ENCODE measurements at places on chromosomes 16 and 17.

GRCh38 chr17:49969795-49970389 is 902 bp downstream of the DLX4 start:
- no peak for DNase-seq

DNA sequence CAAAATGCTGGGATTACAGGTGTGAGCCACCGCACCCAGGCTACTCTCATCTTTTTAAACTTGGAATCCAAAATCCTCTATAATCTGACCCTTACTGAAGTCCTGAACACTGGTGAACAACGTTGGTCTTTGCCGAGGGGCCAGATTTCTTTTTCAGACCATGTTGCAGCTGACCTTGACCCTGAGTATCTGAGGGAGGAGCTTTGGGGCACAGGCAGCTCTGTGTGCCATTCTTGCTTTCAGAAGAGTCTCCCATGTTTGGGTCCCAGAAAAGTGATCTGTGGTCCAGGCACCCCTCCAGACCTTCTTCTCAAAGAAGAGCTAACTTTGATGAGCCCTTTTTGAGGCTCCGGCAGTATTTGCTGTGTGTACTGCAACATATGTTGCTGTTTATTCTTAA is 50.4 kb downstream of the CENPV start:
- no peak for DNase-seq

DNA sequence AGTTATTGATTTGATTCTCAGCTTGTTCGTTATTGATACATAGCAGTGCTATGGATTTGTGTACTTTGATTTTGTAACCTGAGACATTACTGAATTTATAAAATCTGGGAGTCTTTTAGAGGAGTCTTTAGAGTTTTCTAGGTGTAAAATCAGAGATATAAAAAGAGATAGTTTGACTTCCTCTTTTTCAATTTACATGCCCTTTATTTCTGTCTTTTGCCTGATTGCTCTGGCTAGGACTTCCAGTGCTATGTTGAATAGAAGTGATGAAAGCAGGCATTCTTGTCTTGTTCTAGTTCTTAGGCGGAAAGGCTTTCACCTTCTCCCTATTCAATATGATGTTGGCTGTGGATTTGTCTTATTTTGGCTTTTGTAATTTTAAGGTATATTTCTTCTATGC is 106.2 kb downstream of the PHKB start:
- DNase-seq: no peak

- DNase-seq: no peak
These were observed 156.7 kb downstream of the ZNF423 start for GRCh38 chr16:49698931-49699840.

GRCh38 chr17:60618080-60618479 is 18.1 kb downstream of the PPM1D start:
- DNase-seq: no peak

- DNase-seq: no peak
These were observed 16.1 kb downstream of the CEP131 start for GRCh38 chr17:81206657-81207056.

- DNase-seq: no peak
These were observed 301.8 kb upstream of the MAF start for GRCh38 chr16:79902351-79902750.

DNA sequence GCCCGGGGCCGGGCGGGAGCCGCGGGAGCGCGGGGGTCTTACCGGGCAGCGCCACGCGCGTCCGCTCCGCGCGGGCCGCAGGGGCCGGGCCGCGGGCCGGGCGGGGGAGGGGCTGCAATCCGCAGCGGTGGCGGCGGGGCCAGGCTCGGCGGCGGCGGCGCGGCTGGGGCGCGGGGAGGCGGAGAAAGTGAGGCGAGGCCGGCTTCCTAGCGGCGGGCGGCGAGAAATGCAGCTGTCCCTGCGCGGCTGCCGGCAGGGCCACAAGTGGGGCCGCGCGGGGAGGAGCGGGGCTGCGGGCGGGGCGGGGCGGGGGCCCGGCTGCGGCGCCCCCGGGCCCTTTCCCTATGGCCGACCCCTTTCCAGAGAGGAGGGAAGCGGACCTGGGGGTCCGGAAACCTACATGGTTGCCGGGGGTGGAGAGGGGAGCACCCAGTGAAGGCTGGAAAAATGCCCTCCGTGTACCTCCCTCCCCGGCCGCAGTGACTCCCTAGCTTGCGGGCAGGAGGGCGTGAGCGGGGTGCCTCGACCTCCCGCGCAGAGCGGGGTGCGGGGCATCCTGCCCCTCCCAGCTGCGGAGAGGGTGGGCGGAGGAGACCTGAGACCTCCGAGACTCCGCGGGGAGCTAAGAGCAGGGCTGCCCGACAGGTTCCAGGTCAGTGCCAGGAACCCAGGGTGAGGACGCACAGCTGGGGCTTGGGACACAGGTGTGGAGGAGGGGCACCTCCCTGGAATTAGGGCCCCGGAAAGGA is at the start of gene CUEDC1:
TSS of gene CUEDC1 (minus strand) at position 230 of the 749 bp plus-strand sequence. CDS start 69,848 bp downstream, outside the sequence.
- peak; percentile 26 for DNase-seq

- no peak for DNase-seq
These were observed 6.2 kb downstream of the ECI1 start for GRCh38 chr16:2244926-2245795.

DNA sequence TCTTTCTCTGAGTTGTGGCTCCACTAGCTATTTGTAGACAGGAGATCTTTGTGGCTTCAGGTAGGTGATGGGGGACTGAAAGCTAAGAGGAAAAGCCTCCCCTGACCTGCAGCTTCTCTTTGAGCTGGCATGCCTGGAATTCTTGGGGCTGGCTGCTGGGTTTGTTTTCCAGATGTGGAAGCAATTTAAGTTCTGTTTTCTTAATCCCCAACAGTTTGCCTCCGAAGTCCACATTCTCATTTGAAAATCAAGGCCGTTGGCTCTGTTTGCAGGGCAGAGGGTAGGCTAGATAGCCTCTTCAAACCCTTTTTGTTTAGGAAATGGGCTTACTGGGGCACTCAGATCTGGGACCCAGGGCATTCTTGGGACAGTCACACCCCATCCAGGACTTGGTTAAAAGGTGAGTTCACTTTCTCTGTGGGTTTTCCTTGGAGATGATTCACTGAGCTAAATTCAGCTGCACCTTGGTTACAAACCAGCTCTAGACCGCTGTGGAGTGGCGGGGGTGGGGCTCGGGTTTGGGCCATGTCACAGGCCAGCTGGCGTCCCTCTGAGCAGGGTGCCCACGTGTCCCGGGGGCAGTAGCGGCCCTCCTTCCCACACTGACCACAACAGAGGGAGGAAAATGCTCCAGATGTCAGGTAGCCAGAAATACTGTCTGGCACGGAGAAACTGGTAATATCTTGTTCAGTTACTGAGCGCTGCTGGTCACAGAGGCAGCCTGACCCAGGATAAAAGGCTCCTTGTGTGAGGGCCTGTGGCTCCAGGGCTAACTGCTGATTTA is 108.5 kb downstream of the RAB11FIP4 start:
- DNase-seq: no peak

DNA sequence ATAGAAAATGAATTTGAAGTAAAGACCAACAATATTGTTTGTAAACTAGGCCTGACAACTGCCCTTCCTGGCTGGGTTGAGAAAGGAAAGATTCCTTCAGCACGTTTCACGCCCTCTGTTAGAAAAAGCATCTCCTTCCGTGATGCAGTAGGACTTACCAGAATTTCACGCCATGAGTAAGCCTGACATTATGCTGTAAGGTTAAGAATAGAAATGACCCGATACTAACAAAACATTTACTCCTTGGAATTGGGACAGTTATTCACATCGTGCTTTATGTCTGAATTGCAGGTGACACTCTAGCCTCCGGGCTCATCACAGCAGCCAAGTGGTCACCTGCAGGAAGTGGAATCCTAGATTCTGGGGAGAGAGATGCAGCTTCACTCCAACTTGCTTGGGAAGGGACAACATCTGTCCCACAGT is 17.5 kb downstream of the MARCHF10 start:
- no peak for DNase-seq

DNA sequence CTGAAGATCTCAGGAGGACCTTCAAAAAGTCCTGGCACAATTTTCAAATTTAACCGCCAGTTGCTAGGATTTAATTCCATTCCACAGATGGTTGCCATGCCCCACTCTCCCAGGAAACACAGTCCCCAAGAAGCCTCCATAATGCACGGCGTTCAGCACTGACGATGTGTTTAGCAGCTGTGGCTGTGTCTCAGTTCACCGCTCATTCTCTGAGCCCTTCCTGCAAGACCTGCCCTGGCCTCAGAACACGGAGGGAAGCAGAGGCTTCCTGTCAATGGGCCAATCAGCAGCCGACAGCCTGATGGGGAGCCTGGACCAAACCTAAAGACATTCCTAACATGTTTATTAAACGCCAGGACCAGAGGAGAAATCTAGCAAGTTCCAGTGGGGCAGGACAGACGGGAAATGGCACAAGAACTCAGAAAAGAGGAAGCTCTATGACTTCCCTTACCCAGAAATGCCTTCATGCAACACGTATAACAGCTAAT is 4.9 kb downstream of the MYLK3 start:
- DNase-seq: no peak

DNA sequence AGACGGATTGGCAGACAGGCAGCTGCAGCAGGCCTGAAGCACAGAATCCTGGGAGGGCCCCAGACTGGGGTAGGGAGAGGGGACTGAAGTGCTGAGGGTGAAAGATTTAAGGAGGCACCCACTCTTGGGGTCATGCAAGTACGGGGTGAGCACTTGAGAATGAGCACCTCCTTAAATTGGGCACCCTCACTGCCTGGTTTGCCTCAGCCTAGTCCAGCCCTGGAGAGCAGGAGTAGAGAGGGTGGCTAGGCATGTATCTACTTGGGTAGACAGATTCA is 154.1 kb upstream of the CDC42EP4 start:
- DNase-seq: no peak

GRCh38 chr16:58028541-58029070 is 3.1 kb downstream of the MMP15 start:
- no peak for DNase-seq

GRCh38 chr16:70302745-70303144 is 3.8 kb downstream of the DDX19B start:
- DNase-seq: no peak

DNA sequence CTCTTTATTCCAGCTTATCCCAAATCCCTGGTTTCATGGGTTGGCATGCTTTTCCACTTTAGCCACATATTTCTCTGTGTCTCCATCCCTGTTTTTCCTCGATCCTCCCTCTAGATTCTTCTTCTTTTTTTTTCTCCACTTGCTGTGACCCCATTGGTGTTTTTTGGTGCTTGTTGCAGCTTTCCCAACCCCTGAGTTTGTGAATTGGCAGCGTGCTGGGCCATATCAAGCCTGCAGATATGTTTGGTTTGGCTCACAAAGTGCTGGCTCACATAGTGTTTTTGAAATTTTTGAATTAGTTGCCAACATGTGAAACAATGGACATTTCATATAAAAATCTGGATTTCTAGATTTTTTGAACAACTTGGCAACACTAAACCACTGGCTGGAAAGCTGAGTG is 8.8 kb downstream of the GPR139 start:
- DNase-seq: no peak

DNA sequence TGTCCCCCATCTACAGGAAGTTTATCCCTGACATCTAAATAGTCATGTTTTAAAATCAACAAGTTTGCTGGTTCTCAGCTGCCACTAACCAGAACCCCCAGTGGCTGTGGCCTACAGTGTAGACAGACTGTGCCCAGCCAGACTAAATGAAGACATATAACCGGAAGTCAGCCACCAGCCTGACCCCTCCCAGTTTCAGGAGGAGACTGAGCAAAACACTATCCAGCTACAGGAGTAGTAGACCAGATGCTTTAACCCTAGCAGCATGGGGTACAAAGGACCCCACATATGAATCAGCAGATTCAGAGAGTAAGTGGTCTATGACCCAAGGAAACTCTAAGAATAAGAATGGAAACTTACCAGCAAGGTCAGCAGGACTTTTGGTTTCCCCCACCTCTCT is 83.4 kb downstream of the HIC1 start:
- no peak for DNase-seq

- no peak for DNase-seq
These were observed 92.7 kb upstream of the XYLT1 start for GRCh38 chr16:17563323-17564091.

DNA sequence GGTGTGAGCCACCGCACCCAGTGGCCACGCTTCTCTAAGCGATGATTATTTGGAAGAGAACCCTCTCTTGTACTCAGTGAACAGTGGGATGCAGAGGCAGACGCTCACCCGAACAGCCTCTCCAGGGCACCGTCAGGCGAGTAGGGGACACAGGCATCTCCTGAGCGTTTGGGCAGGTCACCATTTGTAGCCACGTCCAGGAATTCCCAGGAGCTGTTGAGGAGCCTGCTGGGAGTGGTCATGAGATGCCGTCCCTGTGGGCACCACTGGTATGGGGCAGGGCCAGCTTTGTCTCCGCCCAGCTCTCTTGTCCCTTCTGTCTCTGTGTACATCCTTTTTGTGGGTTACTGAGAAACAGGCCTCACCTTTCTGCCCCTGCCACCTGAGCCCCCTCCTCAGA is 81.3 kb upstream of the ZNF469 start:
- no peak for DNase-seq

GRCh38 chr16:75042426-75043174 is 43.8 kb downstream of the ZNRF1 start:
- DNase-seq: no peak

DNA sequence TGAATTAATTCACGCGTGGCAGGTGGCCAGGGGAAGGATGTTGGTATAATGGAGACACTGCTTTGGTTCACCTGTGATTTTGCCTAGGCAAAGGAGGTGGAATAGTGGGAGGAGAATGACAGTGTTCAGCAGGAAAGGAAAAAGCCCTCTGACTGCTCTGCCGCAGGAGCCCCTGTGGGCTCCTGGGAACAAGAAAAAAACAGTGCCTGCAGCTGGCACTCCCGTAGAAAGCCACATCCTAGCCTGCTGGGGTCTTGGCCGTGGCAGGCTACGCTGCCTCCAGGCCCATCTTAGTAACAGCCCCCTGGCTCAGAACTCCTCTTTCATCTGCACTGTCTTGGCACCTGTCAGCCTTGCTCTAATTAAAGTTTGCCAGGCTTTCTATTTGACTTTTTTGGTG is 20.6 kb downstream of the ADORA2B start:
- DNase-seq: no peak

- no peak for DNase-seq
These were observed 4.1 kb downstream of the RARA start for GRCh38 chr17:40312893-40313667.

DNA sequence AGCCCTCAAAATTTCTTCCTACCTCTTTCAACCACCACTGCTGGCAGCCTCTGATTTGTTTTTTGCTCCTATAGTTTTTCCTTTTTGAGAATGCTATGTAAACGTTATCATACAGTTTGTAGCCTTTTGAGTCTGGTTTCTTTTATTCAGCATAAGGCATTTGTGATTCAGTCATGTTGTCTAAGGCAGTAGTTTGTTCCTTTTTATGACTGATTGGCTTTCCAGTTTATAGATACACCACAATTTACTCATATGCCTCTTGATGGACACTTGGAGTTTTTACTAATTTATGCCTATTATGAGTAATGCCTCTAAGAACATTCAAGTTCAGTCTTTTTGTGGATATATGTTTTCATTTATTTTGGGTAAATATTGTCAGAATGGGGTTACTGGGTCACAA is 136.6 kb downstream of the CHD9 start:
- no peak for DNase-seq

- DNase-seq: no peak
These were observed 583 bp upstream of the CYLD start for GRCh38 chr16:50741225-50741780.

GRCh38 chr17:36525888-36526287 is 8.8 kb downstream of the MYO19 start:
- DNase-seq: no peak
